Endothelial cell of umbilical vein (primary cell): ENCODE measurements at places on chromosomes 13 and 19. TPM values are rescaled to one million over a fixed set of nuclear protein-coding genes. Genes with fewer than 3 reads are reported as not detected.

GRCh38 chr13:113996081-113996911 is 22.4 kb upstream of the C13orf46 start:
- DNase-seq = no peak
- H3K27me3 ChIP-seq = no peaks in the 10 kb centered on the region
- H3K36me3 ChIP-seq = peaks cover 55% of the 10 kb centered on the region
- H3K27ac ChIP-seq = no peak overlapping the region
- no peak overlapping the region for H3K4me3 ChIP-seq
- no peaks in the 10 kb centered on the region for H3K4me1 ChIP-seq

DNA sequence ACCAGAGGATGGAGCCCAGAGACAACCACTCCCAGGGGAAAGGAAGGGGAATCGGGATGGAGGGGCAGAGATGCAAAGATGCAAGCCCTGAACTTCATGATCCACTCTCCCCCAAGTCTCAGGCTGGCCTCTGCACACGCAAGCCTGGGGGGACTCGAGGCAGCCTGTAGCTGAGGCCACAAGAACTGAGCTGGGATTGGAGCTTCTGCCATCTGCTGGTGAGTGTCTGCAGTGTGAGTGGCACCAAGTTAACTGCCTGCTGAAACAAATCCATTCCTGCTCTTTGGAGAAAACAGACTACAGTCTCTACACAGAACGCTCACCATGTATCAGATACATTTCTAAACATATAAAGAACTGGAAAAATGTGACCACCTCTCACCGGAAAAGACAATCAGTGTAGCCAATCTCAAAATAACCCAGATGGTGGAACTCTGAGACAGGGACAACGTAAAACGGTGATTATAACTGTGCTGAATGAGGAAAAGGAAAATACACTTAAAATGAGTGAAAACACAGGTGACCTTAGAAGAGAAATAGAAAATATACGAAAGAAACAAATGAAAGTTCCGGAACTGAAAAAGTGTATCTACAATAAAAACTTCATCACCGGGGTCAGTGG is 62.1 kb downstream of the KLF2 start:
- peak; percentile 72 for DNase-seq
- no peak overlapping the region for H3K4me3 ChIP-seq
- H3K27ac ChIP-seq = no peak overlapping the region
- no peaks in the 10 kb centered on the region for H3K36me3 ChIP-seq
- no peaks in the 10 kb centered on the region for H3K27me3 ChIP-seq

DNA sequence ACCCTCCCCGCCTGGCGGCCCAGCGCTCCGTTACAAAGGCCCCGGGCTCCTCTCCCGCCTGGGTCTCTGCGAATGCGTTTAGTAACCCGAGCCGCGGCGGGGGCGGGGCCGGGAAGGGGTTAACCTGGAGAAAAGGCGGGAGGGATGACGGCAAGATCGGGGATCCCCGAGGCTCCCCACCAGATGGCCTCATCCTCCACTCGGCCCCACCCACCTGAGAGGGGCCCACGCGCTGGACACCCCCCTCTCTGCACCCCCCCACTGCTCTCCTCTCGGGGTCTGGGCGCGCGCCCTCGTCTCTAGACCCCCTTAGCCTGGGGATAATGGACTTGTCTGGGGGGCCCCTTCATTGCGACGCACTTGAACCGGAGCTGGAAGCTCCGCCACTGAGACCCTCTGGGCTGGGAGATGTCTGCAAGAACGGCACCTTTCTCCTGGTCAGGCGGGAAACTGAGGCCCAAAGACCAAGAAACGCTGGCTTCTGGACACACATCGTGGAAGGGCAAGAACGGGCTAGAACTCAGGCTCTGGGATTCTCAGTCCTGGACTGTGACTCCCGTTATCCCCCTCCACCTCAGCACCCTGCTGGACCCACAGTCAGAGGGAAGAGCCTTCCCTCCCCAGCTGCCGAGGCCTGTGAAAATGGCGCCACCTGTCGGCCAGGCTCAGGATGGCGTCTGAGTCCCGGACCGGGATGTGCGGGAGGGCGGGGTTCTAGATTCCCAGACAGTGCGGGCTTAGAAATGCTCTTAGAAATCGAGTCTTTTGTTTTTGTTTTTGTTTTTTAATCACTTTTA is 2.9 kb upstream of the LTBP4 start:
- no peak overlapping the region for H3K27ac ChIP-seq
- DNase-seq = peak; percentile 87
- peak overlapping the region; percentile 1 for H3K4me3 ChIP-seq

DNA sequence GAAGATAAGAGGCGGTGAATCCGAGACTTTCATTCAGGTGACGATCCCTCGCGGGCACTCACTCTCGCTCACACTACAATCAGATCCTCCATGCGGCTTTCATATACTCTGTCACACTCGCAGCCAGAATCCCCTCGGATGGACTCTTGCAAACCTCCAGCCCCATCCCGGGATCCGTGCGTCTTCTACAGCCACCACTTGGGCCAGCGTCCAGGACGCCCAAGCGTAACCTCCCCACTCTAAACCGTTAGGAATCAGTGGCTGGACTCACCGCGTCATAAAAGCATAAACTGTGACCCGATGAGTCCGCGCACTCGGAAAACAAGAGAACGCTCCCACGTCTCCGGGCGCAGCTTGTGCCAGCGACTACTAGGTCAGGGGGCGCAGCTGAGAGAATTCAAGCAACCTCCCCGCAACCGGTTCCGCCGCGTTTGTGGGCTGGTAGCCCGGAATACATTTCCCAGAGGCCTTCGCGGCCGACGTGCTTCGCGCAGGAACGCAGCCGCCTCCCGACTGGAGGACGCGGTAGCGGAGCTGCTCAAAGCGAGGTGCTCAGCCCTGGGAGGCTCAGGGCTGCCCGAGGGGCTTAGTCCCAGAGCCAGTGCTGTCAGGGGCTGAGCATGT is 27.6 kb downstream of the ZNF607 start:
- no peak overlapping the region for H3K27ac ChIP-seq
- H3K4me3 ChIP-seq = peak overlapping the region; percentile 57
- peak; percentile 90 for DNase-seq
- no peaks in the 10 kb centered on the region for H3K4me1 ChIP-seq
- no peaks in the 10 kb centered on the region for H3K27me3 ChIP-seq
- no peaks in the 10 kb centered on the region for H3K36me3 ChIP-seq

- H3K27ac ChIP-seq = no peak overlapping the region
- no peaks in the 10 kb centered on the region for H3K36me3 ChIP-seq
Observed at GRCh38 chr13:99144306-99144705, 56.3 kb upstream of the UBAC2 start.

DNA sequence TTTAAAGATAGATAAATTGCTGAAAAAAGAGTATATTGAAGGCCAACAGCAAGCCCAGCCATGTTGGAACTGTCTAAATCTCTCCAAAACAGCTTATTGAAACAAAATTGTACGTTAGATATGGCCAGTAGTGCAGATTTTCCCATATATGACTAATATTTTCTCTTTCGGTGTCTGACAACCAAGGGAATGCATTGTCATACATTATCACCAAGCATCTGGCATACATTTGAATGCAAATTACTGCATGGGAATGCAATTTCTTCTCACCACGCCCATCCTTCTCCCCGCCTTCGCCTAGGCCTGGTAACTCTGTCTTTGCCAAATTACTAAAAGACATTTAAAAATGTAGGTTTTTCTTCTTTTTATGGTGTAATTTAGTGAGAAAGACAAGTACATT is 32.5 kb upstream of the IRS2 start:
- H3K4me1 ChIP-seq = no peaks in the 10 kb centered on the region
- no peak overlapping the region for H3K4me3 ChIP-seq
- H3K27me3 ChIP-seq = no peaks in the 10 kb centered on the region
- no peak overlapping the region for H3K27ac ChIP-seq

DNA sequence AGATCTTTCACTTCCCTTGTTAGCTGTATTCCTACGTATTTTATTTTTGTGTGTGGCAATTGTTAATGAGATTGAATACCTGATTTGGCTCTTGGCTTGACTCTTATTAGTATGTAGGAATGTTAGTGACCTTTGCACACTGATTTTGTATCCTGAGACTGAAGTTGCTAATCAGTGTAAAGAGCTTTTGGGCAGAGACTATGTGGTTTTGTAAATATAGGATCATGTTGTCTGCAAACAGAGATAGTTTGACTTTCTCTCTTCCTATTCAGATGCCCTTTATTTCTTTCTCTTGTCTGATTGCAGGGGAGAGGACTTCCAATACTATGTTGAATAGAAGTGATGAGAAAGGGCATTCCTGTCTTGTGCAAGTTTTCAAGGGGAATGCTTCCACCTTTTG is 160.3 kb upstream of the PCDH20 start:
- no peak for DNase-seq
- H3K27ac ChIP-seq = no peak overlapping the region
- no peaks in the 10 kb centered on the region for H3K27me3 ChIP-seq
- no peaks in the 10 kb centered on the region for H3K4me1 ChIP-seq

- no peaks in the 10 kb centered on the region for H3K36me3 ChIP-seq
- H3K27me3 ChIP-seq = no peaks in the 10 kb centered on the region
- H3K4me1 ChIP-seq = peaks cover 4% of the 10 kb centered on the region
- H3K27ac ChIP-seq = no peak overlapping the region
Observed at GRCh38 chr19:954672-955494, 29.0 kb downstream of the ARID3A start.

DNA sequence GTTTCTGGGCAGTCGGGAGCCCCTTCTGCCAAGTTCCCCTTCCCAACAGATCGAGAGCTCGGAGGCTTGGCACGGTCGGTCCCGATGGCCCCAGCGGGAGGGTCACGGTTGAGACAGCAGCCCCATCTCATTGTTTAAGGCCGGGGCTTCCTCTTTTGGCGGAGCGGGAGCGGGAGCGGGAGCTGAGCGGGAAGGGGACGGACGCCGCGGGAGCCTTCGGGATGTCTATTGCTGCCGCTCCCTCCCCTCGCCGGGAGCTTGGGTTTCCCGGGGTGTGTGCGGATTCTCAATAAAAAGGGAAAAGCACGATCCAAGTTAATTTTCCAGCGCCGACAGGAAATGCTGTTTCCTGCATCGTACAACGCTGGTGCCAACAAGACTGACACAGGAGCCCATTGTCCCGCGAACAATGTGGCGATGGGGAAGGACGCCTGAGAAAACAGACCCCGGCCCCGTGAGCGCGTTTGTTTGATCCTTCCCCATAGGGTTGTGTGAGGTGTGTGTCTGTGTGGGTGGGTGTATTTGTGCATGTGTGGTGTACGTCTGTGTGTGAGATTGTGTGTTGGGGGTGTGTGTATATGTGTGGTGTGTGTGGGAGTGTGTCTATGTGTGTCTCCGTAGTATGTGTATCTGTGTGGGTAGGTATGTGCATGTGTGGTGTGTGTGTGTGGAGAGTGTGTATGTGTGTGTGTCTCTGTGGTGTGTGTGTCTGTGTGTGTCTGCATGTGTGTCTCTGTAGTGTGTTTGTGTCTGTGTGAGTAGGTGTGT is 36.3 kb upstream of the FLT1 start:
- H3K4me3 ChIP-seq = peak overlapping the region; percentile 45
- H3K4me1 ChIP-seq = peaks cover 14% of the 10 kb centered on the region
- peak overlapping the region; percentile 36 for H3K27ac ChIP-seq

DNA sequence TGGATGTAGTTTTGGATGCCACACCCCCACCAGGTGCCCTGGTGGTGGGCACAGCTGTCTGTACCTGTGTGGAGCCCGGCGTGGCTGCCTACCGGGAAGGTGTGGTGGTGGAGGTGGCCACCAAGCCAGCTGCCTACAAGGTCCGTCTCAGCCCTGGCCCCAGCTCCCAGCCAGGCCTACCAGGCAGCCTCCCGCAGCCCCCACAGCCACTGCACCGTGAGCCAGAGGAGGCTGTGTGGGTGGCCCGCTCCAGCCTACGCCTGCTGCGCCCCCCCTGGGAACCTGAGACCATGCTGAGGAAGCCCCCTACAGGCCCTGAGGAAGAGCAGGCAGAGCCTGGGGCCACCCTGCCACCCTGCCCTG is 3.5 kb downstream of the CIC start:
- no peak overlapping the region for H3K4me3 ChIP-seq
- peaks cover 28% of the 10 kb centered on the region for H3K36me3 ChIP-seq
- peaks cover 28% of the 10 kb centered on the region for H3K4me1 ChIP-seq
- DNase-seq = no peak
- H3K27me3 ChIP-seq = no peaks in the 10 kb centered on the region

DNA sequence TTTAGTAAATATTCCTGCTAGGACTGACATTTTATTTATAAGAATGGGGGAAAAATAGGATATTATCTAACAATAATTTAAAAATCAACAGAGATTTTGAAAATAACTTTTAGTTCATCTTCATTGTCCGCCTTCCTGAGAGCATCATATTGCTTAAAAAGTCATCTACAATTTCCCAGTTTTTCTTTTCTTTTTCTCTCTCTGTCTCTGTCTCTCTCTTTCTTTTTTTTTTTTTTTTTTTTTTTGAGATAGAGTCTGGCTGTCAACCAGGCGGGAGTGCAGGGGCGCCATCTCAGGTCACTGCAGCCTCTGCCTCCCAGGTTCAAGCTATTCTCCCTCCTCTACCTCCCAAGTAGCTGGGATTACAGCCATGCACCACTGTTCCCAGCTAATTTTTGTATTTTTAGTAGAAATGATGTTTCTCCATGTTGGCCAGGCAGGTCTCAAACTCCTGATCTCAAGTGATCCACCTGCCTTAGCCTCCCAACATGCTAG is 276.3 kb downstream of the DACH1 start:
- H3K4me1 ChIP-seq = no peaks in the 10 kb centered on the region
- no peaks in the 10 kb centered on the region for H3K27me3 ChIP-seq
- no peaks in the 10 kb centered on the region for H3K36me3 ChIP-seq
- no peak overlapping the region for H3K27ac ChIP-seq
- DNase-seq = no peak

DNA sequence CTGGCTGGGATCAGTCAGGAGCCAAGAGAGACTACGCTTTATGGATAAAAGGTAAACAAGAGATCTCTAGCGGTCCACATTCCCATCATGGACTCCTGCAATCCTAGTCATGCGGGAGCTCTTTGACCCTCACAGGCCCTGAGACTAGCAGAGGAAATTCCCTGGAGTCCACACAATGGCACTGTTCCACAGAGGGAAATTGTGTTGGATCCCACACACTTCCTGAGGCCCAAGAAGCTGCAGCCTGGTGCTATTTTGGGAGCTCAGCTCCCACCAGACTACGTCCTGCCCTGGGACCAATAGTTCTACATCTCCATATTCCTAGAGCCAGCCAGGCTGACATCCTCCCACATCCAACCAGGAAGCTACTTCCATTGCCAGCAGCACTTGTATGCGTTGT is 2358.4 kb downstream of the PCDH9 start:
- no peaks in the 10 kb centered on the region for H3K36me3 ChIP-seq
- no peak overlapping the region for H3K4me3 ChIP-seq
- H3K4me1 ChIP-seq = no peaks in the 10 kb centered on the region

DNA sequence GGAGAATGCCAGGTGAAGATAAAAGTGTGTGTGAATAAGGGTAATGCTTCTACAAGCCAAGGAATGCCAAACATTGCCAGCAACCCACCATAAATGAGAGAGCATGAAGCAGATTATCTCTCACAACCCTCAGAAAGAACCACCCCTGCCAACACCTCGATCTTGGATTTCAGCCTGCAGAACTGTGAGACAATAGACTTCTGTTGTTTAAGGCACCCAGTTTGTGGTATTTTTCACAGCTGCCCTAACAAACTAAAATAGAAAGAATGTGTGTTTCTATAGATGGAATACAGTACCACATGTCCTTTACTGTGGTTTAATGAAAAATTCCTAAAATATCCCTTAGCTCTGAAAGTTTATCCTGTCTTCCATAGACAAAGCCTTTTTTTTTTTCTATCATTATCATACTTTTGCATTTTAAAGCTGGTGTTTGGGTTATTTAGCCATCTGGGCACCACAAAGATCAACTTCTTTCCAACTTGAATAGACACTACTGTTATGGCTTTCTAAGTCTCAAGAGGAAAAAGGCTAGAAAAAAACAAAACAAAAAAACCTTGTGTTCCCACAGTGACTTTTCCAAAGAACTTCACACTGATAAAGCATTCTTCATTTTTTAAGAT is 505.6 kb downstream of the KCTD12 start:
- H3K27me3 ChIP-seq = no peaks in the 10 kb centered on the region
- no peak overlapping the region for H3K4me3 ChIP-seq
- H3K27ac ChIP-seq = no peak overlapping the region
- no peak for DNase-seq
- no peaks in the 10 kb centered on the region for H3K4me1 ChIP-seq
- no peaks in the 10 kb centered on the region for H3K36me3 ChIP-seq

CPAMD8 gene
- 3.9 and 5.3 TPM in 2 replicates for polyA plus RNA-seq

FLT1 gene
- 16.0 and 17.9 TPM in 2 replicates for polyA plus RNA-seq

SMIM44 gene
- not detected in 2 replicates for polyA plus RNA-seq

SLC25A42 gene
- 6.3 and 7.2 TPM in 2 replicates for polyA plus RNA-seq
